ENCODE measurements at places on chromosomes 11 and 22.

- DNase-seq: no peak
Measured at GRCh38 chr11:17076517-17077239, 789 bp downstream of the RPS13 start.

DNA sequence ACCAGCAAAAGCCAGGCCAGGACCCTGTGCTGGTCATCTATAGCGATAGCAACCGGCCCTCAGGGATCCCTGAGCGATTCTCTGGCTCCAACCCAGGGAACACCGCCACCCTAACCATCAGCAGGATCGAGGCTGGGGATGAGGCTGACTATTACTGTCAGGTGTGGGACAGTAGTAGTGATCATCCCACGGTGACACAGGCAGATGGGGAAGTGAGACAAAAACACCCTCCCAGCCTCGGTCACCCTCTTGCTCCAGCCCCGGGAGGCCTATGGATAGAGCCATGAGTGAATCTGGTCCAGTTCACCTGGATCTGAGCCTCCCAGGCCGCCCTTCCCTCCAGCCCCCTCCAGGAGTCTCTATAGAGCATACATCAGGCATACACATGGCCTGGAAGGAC, 115.2 kb upstream of the IGLL5 start:
- DNase-seq: no peak

DNA sequence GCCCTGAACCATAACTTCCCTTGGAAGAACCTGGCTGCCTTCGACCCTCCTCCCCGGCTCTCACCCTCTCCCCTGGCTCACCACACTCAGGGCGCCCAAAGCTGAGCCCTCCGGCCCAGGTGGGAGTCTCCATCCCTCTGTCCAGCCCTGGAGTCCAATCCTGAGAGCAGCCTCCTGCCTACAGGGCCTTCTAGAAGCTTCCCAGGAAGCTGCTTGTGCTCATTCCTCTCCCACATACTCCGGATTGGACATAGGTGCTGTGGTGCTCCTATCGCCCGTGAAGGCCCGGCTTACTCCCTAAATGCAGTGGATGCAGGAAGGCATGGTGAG, 1332.0 kb downstream of the BRD1 start:
- DNase-seq: peak; percentile 13

GRCh38 chr11:128913806-128914205, 22.6 kb downstream of the KCNJ5 start:
- DNase-seq: no peak

DNA sequence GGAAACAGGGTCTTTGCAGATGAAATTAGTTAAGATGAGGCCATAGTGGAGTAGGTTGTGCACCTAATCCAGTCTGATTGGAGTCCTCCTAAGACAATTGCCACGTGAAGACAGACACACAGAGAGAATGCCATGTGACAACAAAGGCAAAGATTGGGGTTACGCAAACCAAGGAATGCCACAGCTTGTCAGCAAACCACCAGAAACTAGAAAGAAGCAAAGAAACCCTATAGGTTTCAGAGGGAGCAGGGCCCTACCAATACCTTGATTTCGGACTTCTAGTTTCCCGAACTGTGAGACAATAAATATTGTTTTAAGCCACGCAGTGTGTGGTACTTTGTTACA, 8.2 kb upstream of the LAYN start:
- no peak for DNase-seq

DNA sequence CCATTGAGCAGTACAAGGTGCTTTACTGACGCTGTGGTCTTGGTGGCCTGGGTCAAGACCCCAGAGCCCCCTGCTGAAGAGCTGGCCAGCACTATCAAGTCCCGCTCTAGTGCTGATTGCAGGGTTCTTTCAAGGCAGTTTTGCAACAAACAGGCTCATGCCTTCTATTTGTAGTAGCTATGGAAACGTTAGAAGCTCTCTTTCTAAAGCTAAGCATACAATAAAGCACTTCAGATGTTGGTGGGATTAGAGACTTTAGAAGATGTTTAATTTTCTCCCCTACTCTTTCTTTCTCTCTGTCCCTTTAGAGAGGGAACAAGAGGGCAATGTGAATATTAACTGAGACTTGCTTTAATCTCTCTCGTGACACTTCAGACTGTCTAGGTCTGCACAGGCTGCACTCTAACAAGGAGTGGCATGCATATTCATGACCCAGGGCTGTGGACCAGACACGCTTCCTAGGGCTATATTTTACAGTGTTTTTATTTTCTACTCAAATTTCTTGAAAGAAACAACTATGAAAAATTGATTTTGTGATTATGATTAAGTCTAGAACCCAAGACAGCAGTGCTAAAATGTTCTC, 138.6 kb downstream of the WNT7B start:
- no peak for DNase-seq

DNA sequence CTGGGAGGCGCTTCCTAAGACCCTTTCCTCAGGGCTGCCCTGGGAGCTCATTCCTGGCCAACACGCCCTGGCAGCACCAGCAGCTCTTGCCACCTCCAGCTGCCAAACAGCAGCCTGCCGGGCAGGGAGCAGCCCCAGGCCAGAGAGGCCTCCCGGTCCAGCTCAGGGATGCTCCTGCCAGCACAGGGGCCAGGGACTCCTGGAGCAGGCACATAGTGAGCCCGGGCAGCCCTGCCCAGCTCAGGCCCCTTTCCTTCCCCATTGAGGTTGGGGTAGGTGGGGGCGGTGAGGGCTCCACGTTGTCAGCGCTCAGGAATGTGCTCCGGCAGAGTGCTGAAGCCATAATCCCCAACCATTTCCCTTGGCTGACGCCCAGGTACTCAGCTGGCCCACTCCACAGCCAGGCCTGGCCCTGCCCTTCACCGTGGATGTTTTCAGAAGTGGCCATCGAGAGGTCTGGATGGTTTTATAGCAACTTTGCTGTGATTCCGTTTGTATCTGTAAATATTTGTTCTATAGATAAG, 7.6 kb downstream of the SLC39A13 start:
- DNase-seq: peak; percentile 77

DNA sequence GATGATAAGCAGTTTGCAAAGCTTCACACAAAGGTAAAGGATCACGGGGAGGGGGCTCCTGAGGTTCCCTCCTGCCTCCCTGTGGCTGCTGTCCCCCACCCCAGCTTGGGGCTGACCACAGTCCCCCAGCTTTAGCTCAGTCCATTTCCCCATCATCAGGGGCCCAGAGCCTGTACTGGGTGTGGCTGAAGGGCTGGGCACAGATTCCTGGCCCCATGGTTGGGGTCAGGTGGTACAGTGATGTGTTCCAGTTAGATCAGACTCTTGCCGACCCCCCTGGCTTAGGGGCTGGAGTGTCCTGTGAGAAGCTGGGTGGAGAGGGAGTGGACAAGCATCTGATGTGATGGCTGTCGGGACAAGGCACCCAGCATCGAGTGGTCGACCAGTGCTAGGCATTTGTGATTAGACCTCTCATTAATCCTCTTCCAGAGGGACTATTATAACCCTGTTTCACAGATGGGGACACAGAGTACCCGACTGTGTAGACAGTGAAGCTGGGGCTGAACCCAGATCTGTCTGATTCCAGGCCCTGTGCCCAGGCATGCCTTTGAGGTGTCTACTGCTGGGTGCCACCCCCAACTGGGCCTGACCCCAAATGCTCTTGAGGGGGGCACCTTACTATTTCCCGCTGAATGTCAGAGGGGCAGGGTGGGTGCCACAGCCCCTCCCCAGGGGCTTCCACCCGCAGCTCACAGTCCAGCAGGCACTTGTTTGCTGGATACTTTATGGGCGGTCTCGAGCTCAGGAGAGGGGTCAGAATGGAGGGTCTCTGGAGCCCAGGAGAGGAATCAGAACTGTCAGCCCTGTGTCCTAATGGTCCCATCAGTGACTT, 4.3 kb downstream of the SHANK3 start:
- DNase-seq: no peak

DNA sequence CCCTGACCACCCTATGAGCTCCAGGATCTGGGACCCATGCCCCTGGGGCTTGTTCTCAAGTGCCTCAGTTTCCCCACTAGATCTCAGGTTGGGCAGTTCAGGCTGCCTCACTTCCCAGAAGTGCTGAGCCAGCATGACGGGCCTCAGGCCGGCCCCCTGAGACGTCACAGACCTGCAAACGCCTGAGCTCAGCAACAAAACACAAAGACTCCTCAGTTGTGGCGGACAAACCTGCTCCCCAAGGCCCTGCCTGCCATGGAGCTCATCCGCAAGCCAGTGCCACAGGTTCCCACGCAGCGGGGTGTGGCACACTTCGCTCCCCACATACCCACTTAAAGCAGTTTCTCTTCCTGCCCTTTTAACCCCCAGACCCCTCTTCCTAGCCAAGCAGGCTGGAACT, 45.2 kb downstream of the NECTIN1 start:
- no peak for DNase-seq

- no peak for DNase-seq
Measured at GRCh38 chr22:20205464-20205963, 54.7 kb upstream of the CCDC188 start.

- no peak for DNase-seq
Measured at GRCh38 chr22:42052765-42053164, 17.8 kb downstream of the NAGA start.

DNA sequence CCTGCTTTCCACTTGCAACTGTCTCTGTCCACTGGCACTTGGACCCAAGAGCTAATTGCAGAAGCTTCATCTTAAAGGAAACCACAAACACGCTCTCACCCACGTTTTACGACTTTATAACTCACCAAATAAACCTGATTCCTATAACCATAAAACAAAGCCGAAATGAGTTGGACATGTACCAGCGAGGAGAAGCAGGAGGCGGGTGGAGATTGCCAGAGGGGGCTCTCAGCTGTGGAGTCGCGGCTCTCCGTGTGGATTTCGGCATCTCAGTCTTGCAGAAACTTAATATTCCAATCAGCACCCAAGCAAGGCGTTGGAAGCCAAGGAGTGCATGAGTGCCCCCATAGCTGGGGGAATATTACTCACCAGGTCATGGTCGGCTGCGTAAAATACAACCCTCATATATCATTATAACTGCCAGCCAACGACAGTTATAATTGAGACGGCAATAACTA, 483.6 kb downstream of the MN1 start:
- DNase-seq: no peak

GRCh38 chr11:11519184-11519583, 102.6 kb downstream of the GALNT18 start:
- DNase-seq: peak; percentile 61

DNA sequence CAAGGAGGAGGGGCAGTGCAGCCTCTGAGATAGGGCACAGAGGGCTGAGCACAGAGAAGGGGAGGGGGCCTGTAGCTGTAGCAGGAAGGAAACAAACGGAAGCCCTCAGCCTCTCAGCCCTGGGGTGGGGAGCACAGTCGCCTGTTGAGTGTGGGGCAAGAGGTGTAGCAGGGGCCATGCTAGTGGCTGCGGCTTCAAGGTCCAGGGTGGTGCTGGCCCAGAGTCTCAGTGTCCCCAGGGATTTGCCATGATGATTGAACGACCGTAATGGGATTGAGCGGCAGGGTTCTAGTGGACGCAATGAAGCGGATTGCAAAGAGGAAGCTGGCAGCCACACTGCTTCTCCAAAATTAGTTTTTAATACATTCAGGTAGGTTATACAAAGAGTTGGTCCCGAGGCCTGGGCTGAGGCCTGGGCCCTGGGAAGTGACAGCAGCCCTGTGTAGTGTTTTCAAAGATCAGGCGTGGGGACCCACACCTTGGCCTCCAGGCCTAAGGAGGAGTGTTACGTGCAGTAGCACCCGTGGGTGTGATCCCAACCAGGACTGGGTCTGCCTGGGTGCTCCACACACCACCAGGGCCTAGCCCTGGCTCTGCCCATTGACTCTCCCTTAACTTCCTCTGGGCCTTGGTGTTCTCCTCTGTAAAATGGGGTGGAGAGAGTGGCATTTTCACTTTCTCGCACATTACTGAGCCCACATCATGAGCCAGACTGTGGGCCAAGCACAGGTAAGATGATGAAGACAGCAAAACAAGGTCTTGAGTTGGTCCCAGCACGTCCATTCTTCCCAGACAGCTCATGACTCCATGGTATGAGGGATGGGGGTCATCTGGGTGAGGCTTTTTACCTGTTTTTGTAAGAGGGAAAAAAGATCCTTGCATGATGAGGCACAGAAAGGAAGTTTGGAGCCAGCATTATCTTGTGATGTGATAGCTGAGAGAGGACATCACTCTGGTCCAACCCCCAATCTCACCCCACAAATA, 13.1 kb downstream of the LRRC32 start:
- DNase-seq: peak; percentile 60

DNA sequence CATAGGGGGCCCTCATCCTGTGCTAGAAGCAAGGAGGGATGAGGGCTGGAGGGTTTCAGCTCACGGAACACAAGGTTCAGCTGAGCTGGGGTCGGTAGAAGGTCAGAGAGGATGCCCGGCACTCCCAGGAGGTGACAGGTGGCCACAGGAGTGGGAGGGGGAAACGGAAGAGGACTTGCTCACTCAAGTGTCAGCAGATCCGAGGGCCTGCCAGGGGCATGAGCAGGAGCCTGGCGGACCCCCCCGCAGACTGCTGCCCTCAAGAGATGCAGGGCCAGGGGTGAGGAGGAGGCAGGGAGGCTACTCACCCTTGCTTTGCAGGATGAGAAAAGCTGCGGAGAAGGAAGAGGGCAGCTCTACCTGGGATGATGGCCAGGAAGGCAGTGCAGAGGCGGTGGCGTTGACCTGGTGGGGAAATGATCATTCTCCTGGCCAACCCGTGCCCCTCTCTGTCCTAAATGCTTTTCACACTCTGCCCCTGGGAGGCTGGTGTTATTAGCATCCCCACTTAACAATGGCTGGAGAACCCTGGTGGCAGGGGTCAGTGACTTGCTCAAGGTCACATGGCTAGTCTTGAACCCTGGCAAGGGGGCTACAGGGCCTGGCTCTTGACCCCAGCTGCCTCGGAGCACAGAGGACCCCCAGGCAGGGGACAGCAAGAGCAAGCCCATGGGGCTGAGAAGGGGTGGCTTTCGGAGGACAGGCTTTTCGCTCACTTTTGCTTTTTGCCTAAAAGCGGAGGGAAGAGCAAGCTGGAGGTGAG, 30.1 kb upstream of the CSNK1E start:
- no peak for DNase-seq

- peak; percentile 37 for DNase-seq
Measured at GRCh38 chr11:6022956-6023355, 7.6 kb downstream of the OR56A1 start.

DNA sequence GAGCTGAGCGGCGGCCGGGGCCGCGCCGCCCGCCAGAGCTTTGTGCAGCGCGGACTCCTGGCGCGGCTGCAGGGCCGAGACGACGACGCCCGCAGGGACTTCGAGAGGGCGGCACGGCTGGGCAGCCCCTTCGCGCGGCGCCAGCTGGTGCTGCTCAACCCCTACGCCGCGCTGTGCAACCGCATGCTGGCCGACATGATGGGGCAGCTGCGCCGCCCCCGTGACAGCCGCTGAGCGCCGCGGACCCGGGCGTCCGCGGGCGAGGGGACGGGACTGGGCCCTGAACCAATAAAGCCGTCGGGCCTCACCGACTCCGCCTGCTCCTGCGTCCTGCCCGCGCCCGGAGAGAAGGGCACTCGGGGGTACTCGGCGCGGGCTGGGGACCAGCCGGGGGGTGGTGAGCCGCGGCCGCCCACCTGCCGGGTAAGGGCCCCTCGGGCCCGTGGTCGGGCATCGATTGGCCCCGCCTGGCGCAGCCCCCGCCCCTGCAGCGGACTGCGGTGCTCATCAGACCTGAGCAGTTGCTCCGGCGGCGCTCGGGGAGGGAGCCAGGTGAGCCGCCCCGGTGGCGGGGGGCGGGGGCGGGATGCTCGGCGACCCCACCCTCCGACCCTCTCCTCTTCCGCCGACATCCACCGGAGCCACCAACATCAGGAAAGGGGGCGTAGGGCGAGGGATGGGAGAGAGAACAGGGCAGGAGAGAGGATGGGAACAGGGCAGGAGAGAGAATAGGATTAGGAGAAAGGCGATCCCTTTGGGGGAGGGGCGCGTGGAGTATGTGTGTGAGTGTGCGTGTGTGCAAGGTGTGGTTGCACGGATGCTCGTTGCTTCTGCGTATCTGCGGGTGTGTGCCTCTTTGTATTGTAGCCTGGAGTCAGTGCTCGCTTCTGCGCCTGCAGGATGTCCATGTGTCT, at the start of gene TMEM25:
TSS of gene TMEM25 (plus strand) at position 510 of the 914 bp plus-strand sequence. CDS start 610 bp downstream, outside the sequence.
- peak; percentile 98 for DNase-seq

- DNase-seq: no peak
Measured at GRCh38 chr11:93005239-93005638, 35.8 kb downstream of the MTNR1B start.
